ENCODE measurements at places on chromosomes 3 and 15. TPM values are rescaled to one million over a fixed set of nuclear protein-coding genes. Genes with fewer than 3 reads are reported as not detected.
A peak's percentile ranks its signal among the peaks of the same experiment; 100 is the strongest.

DNA sequence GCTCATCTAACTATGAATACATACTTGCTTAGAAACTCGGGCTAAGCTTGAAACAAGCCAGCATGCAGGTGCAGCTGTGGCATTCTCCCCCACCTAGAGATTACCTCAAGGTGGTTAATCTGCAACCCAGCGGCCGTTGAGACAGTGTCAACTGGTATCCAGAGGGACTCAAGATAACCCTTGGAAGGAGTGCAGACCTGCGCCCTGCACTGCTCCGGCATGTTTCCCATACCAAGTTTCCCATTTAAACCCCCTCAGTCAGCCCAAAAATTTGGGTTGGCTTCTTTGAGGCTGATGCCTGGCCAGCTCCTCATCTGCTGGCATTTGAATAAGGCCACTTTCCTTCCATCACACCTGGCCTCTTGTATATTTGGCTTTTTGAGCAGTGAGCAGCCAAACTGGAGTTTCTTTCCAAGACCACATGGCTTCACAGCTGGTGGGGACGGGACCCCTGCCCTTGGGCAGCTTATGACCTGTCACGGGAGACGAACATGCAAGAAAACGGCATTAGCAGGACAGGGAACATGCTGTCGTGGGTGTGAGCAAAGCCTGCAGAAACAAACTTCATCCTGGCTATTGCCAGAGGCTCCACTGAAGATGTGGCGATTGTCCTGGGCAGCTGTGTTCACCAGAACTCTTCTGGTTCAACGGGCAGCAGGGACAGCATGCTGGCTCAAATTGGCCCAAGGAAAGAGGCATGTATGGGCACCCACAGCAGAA is 98.2 kb downstream of the PLXNA1 start:
- DNase-seq, result no peak

DNA sequence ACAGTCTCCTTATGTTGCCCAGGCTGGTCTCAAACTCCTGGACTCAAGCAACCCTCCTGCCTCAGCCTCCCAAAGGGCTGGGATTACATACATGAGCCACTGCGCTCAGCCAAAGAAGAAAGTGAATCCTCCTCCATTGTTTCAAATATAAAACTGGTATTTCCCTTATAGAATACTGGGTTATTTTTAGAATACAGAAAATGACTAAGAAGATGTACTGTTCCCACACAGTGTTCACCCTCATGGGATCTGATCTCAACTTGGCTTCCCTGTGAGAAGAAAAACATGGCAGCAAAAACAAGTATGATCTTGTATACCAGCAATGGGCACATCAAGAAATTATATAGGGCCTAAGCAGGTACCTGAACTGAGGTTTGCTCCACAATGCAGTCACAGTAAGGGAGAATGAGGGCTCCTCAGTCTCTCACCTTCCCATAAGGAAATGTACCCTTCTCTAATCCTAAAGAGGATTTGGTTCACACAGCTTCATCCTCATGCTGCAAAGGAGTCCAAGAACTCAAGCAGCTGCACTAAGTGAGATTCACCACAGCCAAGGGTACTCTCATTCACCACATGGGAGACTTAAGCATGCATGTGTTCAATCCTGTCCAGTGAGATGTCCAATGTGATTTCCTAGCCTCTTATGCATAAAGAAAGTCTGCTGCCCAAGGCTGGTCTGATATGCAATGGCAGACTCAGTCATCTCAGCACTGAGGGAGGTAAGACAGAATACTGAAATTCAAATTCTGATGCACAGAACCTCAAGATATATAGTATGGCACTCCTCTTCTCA is 25.8 kb downstream of the USP4 start:
- DNase-seq, result no peak

DNA sequence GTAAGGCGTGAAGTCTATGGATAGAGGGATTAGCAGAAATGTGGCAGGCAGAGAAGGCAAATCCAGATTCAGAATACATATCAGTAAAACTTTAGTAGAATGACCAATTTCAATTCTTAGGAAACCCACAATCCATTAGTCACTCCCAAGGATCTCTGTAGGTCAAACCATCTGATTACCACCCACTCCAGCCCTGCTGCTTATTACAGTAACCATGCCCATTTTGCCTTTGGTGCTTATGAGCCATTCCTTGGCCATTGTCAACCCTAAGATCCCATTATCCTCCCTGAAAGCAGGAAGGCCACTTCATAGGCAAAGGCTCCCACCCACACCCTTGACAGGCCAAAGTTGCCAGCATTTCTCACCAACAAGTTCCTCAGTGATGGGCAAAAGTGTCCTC is 5.1 kb upstream of the KLHL40 start:
- no peak for DNase-seq

GRCh38 chr3:48475188-48475587 is 28.7 kb downstream of the ATRIP start:
- no peak for DNase-seq

The SELENOK gene
- 40.0 TPM for polyA plus RNA-seq

The IMPG2 gene
- polyA plus RNA-seq, result 0.76 TPM

The KIF7 gene
- polyA plus RNA-seq, result 10.5 TPM

GRCh38 chr15:86333819-86334218 is 254.1 kb downstream of the AGBL1 start:
- no peak for DNase-seq

- no peak for DNase-seq
Measured at GRCh38 chr3:134346744-134347143, 27.5 kb downstream of the AMOTL2 start.

The PLSCR4 gene
- polyA plus RNA-seq, result 17.5 TPM

The CCR8 gene
- not detected for polyA plus RNA-seq

DNA sequence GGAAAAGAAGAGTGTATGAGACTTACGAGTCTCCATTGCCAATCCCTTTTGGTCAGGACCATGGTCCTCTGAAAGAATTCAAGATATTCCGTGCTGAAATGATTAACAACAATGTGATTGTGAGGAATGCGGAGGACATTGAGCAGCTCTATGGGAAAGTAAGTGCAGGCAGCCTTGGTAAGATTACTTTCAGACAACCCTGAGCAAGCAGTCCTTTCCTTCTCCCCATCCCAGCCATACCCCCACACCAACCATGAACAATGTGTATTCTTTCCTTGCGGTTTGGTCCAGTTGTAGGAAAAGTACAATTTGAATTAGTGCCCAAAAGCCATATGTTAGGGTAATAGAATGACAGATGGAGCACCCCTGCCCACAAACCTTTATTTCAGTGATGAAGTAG is 5.6 kb downstream of the TSEN2 start:
- no peak for DNase-seq

The FANCI gene
- 27.6 TPM for polyA plus RNA-seq

DNA sequence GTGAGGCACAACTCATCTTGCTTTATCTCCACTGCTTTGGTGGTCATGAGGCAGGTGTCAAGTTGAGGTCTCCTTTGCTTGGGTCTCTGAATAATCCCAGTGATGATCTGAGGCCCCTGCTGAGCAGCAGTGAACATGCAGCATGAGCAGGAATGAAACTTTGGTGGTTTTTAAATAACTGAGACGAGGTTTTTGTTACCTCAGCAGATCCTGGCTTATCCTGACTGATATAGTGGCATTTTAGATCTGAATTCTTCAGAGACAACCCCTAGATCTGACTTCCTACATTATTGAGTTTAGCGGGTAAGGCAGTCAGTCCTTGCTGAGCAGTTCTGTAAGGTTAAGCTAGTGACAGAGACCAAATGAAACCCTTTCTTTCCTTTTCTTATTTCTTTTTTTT is 230.4 kb downstream of the ARRDC4 start:
- DNase-seq, result no peak

DNA sequence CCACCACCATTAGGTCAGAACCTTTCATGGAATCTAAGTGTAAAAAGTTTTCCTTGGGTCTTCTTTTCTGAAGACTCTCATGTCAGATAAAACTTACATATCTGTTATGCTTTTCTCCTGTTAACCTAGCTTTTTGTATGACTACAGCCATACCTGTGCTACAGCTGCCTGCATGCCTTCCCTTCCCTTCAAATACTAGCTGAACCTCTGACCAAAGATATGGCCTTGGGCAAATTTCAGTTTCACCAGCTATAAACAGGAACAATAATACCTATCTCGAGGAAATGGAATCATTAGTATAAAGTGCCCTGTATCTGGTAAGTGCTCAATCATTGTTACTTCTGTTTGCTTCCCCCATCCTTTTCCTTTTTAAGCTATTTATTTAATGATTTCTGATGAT is 25.0 kb downstream of the GLB1 start:
- DNase-seq, result no peak

The MRPL46 gene
- 26.0 TPM for polyA plus RNA-seq

DNA sequence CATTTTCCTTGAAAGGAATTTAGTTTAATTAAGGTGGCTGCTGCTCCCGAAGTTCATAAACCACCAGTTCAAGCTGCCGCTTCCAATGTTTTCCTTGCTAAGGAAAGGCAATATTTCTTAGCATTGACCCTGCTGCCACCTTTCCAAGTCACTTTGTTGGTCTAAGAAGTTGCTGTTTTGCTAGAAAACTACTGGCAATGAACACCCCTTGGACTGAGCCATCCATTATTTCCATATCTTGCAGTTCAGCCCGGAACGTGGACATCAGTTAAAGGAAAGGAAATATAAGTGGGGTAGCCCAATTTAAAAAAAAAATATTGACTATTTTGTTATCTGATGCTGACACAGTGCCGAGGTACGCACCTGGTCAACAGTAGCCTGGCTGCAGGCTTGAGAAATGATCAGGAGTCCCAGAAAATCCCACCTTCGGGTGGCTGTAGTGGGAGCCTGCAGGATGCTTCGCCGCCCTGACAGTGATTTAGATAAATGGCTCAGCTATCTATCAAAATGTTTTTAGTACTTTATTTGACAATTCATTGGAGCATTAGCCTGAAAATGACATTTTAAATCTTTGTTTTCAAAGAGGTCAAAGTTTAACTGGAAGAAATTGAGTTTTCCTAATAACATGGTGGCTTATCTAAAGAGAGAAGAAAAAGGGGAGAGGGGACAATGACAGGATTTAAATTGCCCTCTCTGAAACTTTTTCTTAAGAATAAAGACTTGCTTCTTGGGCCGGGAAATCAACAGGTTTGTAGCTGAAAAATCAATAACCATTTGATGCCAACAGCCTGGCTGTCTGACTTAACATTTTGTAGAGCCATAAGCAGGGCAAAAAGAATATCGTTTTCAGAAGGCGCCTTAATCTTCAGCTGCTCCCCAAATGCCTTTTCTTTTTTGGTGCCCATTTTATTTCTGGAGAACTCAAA is 1.6 kb downstream of the RARB start:
- no peak for DNase-seq

GRCh38 chr15:69602921-69603320 is 150.3 kb downstream of the RPLP1 start:
- no peak for DNase-seq

The CFAP92 gene
- polyA plus RNA-seq, result 0.45 TPM

DNA sequence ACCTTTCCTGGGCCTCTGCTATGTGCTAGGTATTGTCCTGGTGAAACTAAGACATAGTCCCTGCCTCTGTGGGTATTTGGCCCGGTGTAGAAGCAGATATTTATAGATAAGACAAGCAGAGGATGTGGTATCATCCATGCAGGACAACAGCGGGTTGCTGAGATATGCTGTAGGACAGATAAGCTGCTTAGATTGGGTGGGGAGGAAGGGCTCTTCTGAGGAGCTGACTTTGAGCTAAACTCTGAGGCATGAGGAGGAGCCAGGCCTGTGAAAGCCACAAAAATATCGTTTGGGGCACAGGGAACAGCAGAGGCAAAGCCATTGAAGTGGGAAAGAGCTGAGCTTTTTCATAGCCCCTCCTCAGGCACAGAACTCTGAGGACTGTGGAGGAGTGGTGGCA is 492.5 kb upstream of the CFAP20DC start:
- DNase-seq, result no peak

GRCh38 chr3:124785973-124786372 is 55.7 kb downstream of the UMPS start:
- DNase-seq, result no peak

GRCh38 chr3:157109267-157110141 is 50.4 kb downstream of the CCNL1 start:
- no peak for DNase-seq

- DNase-seq, result no peak
Measured at GRCh38 chr15:33678176-33678575, 290.1 kb upstream of the CHRM5 start.

The SLC12A1 gene
- polyA plus RNA-seq, result 0.20 TPM

DNA sequence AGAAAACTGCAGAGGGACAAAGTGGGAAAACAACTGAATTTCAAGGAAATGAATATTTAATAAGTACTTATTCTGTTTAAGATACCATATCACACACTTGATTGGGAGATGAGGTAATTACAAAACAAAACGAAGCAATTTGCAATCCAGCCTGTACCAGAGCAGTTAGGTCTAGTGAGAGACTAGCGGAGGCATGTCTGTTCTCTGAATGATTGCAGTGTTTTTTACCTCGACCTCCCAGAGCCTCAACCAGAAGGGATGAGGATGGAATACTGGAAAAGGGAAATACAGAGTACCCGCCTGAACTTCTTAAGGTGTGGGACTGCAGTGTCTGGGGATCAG is 59.5 kb downstream of the PIK3CB start:
- no peak for DNase-seq

DNA sequence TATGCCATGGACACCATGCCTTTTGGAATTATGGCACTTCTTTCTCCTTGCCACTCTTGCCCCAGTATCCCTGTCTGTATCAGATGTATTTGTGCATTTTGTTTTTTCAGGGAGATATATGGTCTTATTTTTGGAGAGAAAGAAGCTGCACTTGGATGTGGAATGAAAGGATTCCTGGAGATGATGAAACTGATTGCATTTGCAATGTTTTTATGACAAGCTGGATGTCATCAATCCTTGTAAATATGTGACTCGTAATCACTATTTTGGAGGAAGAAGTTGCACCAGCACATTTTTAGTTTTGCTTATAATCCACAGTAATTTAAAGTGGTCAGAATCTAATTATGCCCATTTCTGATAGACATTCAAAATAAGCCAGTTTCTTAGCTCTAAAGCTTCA is 165.0 kb downstream of the NR1D2 start:
- no peak for DNase-seq

The HIGD1A gene
- 84.9 TPM for polyA plus RNA-seq

- DNase-seq, result no peak
Measured at GRCh38 chr15:62896380-62896866, 146.1 kb upstream of the TPM1 start.

The CFAP44 gene
- polyA plus RNA-seq, result 4.9 TPM

- peak; percentile 65 for DNase-seq
Measured at GRCh38 chr3:178385280-178385952, 150.8 kb upstream of the KCNMB2 start.

The STARD9 gene
- polyA plus RNA-seq, result 22.2 TPM

DNA sequence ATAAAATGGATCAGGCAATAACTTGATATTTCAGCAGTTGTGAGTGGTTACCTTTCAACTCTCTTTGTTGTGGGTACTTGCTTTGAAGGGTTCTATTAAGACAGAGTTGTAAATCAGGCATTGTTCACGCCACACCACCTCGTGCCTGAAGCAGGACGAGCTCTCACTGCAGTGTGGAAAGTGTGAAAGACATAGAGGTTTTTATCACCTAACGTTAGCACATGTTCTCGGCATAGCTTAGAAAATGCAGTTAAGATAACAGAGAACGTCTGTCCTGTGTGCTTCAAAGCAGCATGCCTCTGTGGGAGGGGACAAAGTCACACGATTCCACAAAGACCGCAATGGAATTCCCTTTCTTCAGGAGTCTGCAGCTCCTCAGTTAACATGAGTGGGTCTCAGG is 7.8 kb downstream of the ADAMTS17 start:
- DNase-seq, result no peak
